Stimulated activated CD4-positive, alpha-beta T cell treated with anti-CD3 and anti-CD28 coated beads, Interleukin-2, amount 100 ng/mL, for 48 hours (primary cell): ENCODE measurements at places on chromosomes 7 and 10.
A peak's percentile ranks its signal among the peaks of the same experiment; 100 is the strongest.

- DNase-seq: no peak
These were observed 269.9 kb upstream of the FZD8 start for GRCh38 chr10:35911954-35912353.

DNA sequence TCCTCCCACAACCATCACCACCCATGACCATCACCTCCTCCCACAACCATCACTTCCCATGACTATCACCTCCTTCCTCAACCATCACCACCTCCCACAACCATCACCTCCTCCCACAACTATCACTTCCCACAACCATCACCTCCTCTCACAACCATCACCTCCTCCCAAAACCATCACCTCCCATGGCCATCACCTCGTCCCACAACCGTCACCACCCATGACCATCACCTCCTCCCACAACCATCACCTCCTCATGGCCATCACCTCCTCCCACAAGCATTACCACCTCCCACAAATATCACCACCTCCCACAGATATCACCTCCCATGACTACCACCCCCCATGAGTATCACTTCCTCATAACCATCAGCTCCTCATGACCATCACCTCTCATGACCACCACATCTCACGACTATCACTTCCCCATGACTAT, 52.2 kb downstream of the PDGFA start:
- no peak for DNase-seq

DNA sequence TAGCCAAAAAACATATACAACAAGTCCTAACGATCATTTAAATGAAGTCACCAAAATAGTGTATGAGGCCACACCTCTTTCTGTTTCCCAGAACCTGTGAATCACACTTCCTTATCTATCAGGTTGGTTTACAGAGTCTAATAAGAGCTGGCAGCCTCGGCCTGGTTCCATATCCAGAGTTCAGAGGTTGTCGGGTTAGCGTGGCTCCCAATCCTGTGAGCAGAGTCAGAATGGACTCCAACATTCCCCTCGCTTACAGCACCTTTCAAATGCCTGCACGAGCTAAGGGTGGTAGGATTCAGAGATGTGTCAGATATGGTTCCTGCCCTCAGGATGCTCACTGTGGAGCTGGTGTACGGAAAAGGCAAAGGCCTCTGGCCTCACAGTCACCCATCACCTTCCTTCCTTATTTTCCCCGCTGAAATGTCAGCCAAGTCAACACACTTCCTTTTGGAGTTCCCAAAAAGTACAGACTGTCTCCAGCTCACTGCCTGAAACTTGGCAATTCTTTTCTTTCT, 6.0 kb downstream of the IL15RA start:
- no peak for DNase-seq

DNA sequence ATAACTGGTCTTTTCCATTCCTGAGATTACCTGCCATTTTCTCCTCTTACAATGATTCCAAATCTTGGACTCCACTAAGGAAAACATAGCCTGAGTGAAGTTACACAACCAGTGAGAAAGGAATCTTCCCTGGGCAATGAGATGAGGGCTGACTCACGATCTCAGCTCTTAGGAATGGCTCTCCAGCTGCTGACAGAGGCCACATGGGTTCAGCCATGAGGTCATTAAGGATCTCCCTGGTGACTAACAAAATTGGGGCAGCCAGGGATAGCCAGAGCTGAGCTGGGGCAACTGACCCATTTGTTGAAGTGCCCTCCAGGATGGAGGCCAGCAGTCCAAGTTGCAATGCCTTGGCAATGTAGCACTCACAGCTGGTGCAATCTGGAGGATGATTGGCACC, 78.7 kb upstream of the MKLN1 start:
- no peak for DNase-seq

DNA sequence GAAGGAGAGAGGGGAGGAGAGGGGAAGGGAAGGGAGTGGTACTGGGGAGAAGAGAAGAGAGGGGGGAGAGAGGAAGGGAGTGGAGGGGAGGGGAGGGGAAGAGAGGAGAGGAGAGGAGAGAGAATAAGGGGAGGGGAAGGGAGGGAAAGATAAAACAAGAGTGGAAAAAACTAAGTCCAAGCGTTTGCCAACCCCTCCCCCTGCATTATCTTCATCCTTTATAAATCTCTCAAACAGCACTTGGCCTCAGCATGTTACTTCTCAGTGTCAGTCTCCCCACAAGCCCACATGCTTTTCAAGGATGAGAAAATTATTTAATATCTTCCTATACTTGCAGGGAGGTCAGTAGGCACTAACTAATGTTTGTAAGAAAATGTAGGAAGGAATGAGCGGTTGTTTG, 204.5 kb downstream of the LSM5 start:
- no peak for DNase-seq

- no peak for DNase-seq
These were observed 221.3 kb downstream of the POU6F2 start for GRCh38 chr7:39199006-39199405.

DNA sequence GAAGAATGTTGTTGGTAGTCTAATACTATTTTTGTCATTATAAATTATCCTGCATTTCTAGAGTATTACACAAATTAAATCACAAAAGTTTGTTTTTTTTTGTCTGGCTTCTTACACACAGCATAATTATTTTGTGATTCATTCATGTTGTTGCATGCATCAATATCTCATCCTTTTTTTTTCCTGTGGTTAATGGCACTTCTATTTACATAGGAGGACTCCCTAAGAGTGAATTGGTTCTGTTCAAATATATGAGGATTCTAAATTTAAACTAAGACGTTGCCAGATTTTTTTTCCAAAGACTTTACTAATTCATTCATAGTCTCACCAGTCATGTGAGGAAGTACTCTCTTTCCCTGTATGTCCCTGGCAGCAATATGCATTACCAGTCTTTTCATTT, 303.3 kb downstream of the GPR37 start:
- DNase-seq: no peak

GRCh38 chr10:121216721-121217181, 365.6 kb downstream of the WDR11 start:
- DNase-seq: no peak

DNA sequence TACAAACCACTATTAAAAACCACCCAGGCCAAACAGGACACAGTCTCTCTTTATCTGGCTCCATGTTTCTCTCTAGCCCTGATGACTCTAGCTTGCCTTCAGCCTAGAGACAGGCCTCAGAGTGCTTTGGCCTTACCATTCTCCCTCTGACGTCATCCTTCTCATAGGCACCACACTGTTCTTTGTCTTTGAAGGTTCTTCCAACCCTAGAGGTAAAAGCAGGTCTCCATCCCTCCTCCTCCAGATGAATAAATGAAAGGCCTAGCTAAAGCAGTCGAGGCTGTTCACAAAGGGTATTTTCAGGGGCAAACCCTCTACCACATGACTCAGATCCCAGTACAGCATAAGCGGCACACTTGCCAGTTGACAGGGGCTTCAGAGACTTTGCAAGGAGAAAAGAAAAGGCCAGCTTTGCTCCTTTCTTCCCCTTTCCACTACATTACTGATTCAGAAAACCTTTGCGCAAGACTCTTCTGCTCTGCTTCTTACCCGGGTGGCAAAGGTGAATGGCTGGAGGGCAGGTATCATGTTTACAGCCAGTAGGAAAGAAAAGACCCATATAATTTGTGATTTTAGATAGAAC, 14.8 kb downstream of the NFE2L3 start:
- no peak for DNase-seq

DNA sequence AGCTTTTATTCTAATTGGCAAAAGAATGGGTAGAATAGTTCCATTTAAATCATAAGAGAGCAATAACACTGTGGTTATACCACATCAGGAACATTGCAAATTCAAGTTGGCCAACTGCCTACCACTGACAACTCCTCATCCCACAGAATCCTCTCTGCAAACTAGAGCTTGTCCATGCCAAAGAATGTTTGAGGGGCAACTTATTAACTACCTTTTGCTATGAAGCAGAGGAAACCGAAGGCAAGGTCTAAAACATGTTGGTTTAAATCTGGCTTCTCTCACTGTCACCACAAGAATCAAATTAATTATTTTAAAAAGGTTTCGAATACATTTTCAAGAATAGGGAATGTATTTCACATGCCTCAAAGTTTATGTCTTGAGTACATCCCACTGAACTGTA, 36.0 kb downstream of the RHOBTB1 start:
- DNase-seq: no peak

- DNase-seq: no peak
These were observed 141.6 kb downstream of the PRKAG2 start for GRCh38 chr7:151735186-151735850.

GRCh38 chr10:123993534-123994416, 99.6 kb downstream of the CHST15 start:
- DNase-seq: no peak

DNA sequence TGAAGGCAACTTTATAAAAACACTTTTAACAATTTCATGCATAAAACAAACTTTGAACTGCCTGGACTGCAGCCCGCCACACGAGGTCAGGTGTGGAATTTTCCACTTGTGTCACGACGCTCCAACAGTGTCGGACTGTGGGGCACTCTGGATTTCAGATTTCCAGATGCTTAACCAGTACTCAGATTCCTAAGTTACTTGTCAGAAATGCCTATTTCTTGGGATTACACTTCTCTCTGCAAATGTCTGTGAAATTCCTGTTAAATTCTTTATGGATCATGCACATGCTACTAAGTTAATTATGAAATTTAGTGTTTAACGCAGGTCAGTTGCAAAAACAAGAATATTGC, 473 bp upstream of the GPER1 start:
- DNase-seq: no peak

GRCh38 chr7:37342688-37343471, 105.8 kb downstream of the ELMO1 start:
- DNase-seq: peak; percentile 48

- DNase-seq: no peak
These were observed 6.7 kb upstream of the PARP12 start for GRCh38 chr7:140069298-140069949.

GRCh38 chr10:117164592-117165537, 26.8 kb upstream of the VAX1 start:
- no peak for DNase-seq
